ENCODE measurements at places on chromosomes 11 and 22.

DNA sequence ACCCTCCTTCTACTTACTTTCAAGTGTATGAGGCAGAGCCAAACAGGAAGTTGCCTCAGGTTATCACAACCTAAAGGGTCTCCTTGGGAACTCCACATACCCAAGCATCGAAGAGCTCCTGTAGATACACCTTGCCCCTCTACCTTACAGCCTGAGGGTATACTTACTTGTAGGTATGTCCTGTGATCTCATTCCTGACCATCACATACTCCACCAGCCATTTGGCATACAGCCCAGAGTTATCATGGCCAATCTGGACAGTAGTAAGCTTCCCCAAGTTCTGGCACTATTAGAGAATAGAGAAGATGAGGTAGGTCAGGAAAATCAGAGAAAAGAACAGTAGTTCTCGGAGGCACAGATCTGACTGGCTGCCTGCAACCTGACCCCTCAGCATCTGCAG, 53.4 kb upstream of the SCUBE2 start:
- DNase-seq: no peak

GRCh38 chr11:112625814-112626213, 335.4 kb upstream of the NCAM1 start:
- no peak for DNase-seq

GRCh38 chr11:44010789-44011251, 37.0 kb upstream of the ACCSL start:
- DNase-seq: no peak

DNA sequence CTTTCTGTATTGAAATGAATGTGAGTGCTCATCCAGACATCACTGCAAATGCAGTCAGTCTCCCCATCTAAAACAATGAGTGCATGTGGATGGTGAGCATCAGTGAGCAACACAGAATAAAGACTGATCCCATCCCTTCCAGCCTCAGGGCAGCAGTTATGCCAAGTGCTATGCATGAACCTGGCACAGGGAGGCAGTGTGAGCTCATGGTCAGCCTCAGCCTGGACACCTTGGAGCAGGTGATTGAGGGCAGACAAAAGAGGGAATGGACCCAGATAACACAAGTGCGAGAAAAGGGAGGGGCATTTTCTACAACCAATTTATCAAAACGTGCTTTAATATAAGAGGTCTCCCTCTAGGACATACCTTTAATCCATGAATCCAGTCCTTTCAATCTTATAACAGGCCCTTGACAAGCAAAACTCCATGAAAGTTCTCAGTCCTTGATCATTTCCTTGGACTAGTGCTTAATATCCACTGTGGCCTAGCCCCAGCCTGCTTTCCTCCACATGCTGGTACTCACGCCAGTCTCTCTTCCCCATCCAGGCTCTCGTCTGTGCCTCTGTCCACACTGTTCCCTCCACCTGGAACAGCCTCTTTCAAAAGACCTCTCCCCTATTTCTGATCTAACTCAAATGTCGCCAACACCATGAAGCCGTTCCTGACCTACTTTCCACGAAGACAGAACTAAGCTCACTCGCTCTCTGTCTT, 50.5 kb upstream of the LRRC55 start:
- peak; percentile 64 for DNase-seq

DNA sequence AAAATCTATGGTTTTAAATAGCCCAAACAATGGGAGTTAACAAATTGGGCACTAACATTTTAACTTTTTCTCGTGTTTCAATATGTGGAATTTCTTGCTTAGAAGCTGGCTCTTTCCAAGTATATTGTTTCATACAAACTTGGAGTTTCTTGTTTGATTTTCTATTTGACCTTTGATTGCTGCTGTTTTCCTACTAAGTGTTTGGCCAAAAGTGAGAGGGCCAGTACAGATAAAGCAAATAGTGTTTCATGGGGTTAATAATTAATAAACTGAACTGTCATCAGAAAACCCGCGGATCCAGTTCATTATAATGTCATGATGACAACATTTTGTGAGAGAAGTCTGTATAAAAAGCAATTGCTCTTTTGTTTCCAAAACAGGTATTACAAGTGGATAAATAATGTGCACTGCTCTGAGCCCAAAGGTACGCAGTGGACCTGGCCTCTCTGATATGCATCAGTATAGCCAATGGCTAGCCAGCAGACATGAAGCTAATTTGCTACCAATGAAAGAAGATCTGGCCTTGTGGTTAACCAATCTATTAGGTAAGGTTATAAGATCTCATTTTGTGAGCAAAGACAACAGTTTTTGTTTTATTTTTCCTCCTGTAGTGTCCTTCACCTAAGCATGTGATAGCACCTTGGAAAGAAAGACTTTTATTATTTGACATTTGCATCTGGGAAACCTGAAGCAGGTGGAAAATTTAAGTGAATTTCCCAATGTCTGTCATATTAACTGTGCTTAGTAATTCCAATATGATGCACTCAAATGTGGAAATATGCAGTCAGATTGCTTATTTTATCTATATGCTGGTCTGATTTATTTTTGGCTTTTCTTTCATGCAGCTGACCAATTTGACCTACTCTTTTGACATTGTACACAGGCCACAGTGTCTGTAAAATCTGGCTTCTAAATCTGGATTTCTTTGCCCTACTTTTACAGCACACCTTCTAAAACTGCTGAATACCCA, 8.3 kb downstream of the GAS2 start:
- DNase-seq: no peak
